ENCODE measurements at places on chromosomes 1 and 21. TPM values are rescaled to one million over a fixed set of nuclear protein-coding genes. Genes with fewer than 3 reads are reported as not detected.

The NECTIN4 gene
- total RNA-seq: 0.31 TPM

The DENND2C gene
- total RNA-seq: 0.88 TPM

The MORN1 gene
- total RNA-seq: 6.9 TPM

The INAVA gene
- not detected for total RNA-seq

The OR2M3 gene
- not detected for total RNA-seq

The PRXL2B gene
- 34.8 TPM for total RNA-seq

The CFHR3 gene
- total RNA-seq: not detected

The REN gene
- not detected for total RNA-seq

The FCRLB gene
- total RNA-seq: 0.43 TPM

The S100A5 gene
- 2.8 TPM for total RNA-seq

The TMCO4 gene
- total RNA-seq: 22.1 TPM

The MROH7 gene
- total RNA-seq: 0.86 TPM

The OPTC gene
- not detected for total RNA-seq

The RXFP4 gene
- not detected for total RNA-seq

The PTCH2 gene
- 3.2 TPM for total RNA-seq

The FDPS gene
- total RNA-seq: 182 TPM

The GBP1 gene
- 58.9 TPM for total RNA-seq

The PLPPR4 gene
- not detected for total RNA-seq

The PPIAL4G gene
- total RNA-seq: 0.42 TPM

The RAD54L gene
- total RNA-seq: 34.9 TPM

The ARMH1 gene
- 123 TPM for total RNA-seq

The TTC34 gene
- 0.43 TPM for total RNA-seq

The HSD3B2 gene
- not detected for total RNA-seq

The SLC9A1 gene
- total RNA-seq: 25.5 TPM

The DPT gene
- total RNA-seq: not detected

The CLDN8 gene
- not detected for total RNA-seq

The OVAAL gene
- total RNA-seq: not detected

The MEF2D gene
- total RNA-seq: 73.3 TPM

The PIK3CD gene
- 162 TPM for total RNA-seq

The PLD5 gene
- not detected for total RNA-seq

The EPHX1 gene
- 3.8 TPM for total RNA-seq

The GJA5 gene
- not detected for total RNA-seq

The LENEP gene
- 2.3 TPM for total RNA-seq

The KLF17 gene
- not detected for total RNA-seq

The SLAMF8 gene
- total RNA-seq: 0.31 TPM

The CR1L gene
- 0.19 TPM for total RNA-seq

The POFUT2 gene
- total RNA-seq: 24.5 TPM

The CSMD2 gene
- not detected for total RNA-seq

The C1orf115 gene
- total RNA-seq: 0.79 TPM

The KDF1 gene
- 1.1 TPM for total RNA-seq

The NPPB gene
- not detected for total RNA-seq

The PGLYRP4 gene
- total RNA-seq: 0.21 TPM

The MAP3K7CL gene
- total RNA-seq: 10.3 TPM

The ESRRG gene
- not detected for total RNA-seq

The ERICH3 gene
- total RNA-seq: not detected

The C1orf141 gene
- 0.17 TPM for total RNA-seq

The LMX1A gene
- total RNA-seq: not detected

The CHI3L1 gene
- not detected for total RNA-seq

The A3GALT2 gene
- total RNA-seq: not detected

The ADGRL4 gene
- not detected for total RNA-seq

The BATF3 gene
- 400 TPM for total RNA-seq

The NCAM2 gene
- not detected for total RNA-seq

The DMBX1 gene
- total RNA-seq: not detected

The TNFRSF14 gene
- 175 TPM for total RNA-seq

The AMPD1 gene
- total RNA-seq: not detected

The L1TD1 gene
- total RNA-seq: not detected

The AGMAT gene
- total RNA-seq: 8.5 TPM

The OLFM3 gene
- total RNA-seq: not detected

The FYB2 gene
- total RNA-seq: not detected

All from activated T-cell treated with anti-CD3 and anti-CD28 coated beads, Interleukin-2, amount 50 U/mL, for 72 hours (primary cell).